ENCODE measurements at places on chromosomes 2 and 18. TPM values are rescaled to one million over a fixed set of nuclear protein-coding genes. Genes with fewer than 3 reads are reported as not detected.

DNA sequence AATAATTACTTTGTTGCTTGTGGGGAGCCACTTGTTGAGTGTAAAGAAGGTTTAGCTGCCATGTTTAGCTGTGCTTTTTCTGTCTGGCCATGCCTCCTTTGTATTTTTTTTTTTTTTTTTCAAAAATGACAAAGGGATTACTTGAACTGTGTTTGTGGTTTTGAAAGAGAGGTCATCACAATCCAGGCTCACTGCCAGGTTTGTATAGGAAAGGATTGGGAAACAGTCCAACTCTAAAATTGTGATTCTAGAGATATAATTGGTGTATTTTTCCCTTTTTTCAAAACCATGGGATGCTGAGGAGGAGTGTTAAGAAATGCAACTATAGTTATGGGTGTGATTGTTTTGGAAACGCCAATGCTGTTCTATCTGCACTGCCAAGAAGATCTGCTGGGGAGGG lies 4.3 kb downstream of the ITPRIPL1 start:
- no peak overlapping the region for H3K4me3 ChIP-seq
- H3K27me3 ChIP-seq: no peaks in the 10 kb centered on the region
- H3K36me3 ChIP-seq: no peaks in the 10 kb centered on the region
- no peaks in the 10 kb centered on the region for H3K4me1 ChIP-seq
- DNase-seq: no peak
- H3K27ac ChIP-seq: no peak overlapping the region

- H3K4me1 ChIP-seq: peaks cover 5% of the 10 kb centered on the region
- DNase-seq: no peak
- H3K36me3 ChIP-seq: no peaks in the 10 kb centered on the region
- no peak overlapping the region for H3K4me3 ChIP-seq
- no peak overlapping the region for H3K27ac ChIP-seq
Observed at GRCh38 chr18:23835506-23835905, 146.3 kb downstream of the LAMA3 start.

GRCh38 chr2:239046822-239047221 lies 198.9 kb downstream of the TWIST2 start:
- no peak overlapping the region for H3K27ac ChIP-seq
- DNase-seq: no peak
- H3K4me3 ChIP-seq: no peak overlapping the region
- peaks cover 17% of the 10 kb centered on the region for H3K36me3 ChIP-seq

GRCh38 chr2:2012505-2012904 lies 268.2 kb upstream of the PXDN start:
- H3K36me3 ChIP-seq: no peaks in the 10 kb centered on the region
- H3K27me3 ChIP-seq: no peaks in the 10 kb centered on the region
- no peak overlapping the region for H3K4me3 ChIP-seq

The HTRA2 gene
- 80.1 TPM for total RNA-seq

- no peak overlapping the region for H3K27ac ChIP-seq
- H3K27me3 ChIP-seq: no peaks in the 10 kb centered on the region
- H3K36me3 ChIP-seq: no peaks in the 10 kb centered on the region
Observed at GRCh38 chr18:78742218-78742745, 237.3 kb upstream of the SALL3 start.

The TMEM17 gene
- not detected for total RNA-seq
